ENCODE measurements at places on chromosomes 3 and 15. TPM values are rescaled to one million over a fixed set of nuclear protein-coding genes. Genes with fewer than 3 reads are reported as not detected.

GRCh38 chr3:140285380-140285779 lies 350.4 kb downstream of the CLSTN2 start:
- H3K4me3 ChIP-seq: no peak overlapping the region
- H3K27me3 ChIP-seq: no peaks in the 10 kb centered on the region
- no peak for DNase-seq

- DNase-seq: no peak
- no peak overlapping the region for H3K27ac ChIP-seq
- peaks cover 10% of the 10 kb centered on the region for H3K4me1 ChIP-seq
- no peaks in the 10 kb centered on the region for H3K27me3 ChIP-seq
- peaks cover 17% of the 10 kb centered on the region for H3K36me3 ChIP-seq
Measured at GRCh38 chr3:100781301-100781700, 72.0 kb downstream of the TFG start.

DNA sequence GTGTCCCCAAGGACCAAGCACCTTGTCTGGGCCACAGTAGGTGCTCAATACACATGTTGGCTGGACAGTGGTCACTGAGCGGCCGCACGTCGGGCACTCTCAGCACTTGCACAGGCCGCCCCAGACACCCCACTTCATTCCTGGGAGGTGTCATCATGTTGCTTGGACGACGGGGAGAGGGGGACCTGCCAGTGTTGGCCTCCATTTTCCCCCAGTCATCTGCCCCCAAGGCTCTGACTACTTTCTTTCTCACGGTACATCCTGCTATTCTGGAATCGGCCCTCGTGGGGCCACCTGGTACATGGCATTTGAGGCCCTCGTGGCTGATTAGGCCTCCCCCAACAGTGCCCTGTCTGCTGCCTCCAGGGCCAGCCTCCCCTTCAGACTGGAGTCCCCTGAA lies 1.2 kb upstream of the RHO start:
- H3K27ac ChIP-seq: no peak overlapping the region
- no peaks in the 10 kb centered on the region for H3K27me3 ChIP-seq
- H3K4me1 ChIP-seq: no peaks in the 10 kb centered on the region

DNA sequence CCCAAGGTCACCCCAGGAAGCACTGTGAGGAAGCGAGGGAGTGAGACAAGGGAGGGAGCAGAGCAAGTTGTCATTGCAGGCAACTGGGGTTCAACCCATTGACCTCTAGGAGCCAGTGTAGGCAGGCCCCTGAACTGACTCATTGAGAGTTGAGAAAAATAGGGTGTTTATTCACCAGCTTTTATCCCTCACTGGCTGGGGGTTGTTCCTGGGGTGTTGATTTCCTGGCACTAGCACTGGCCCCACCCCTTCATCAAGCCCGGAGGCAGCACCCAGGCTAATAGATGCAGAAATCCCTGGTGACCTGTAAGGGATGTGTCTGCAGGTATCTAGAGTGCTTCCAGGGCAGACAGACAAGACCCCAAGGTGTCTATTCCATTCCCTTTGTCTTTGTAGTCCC lies 183.9 kb downstream of the ARRDC4 start:
- H3K36me3 ChIP-seq: no peaks in the 10 kb centered on the region
- no peak overlapping the region for H3K4me3 ChIP-seq
- DNase-seq: no peak
- H3K4me1 ChIP-seq: no peaks in the 10 kb centered on the region
- H3K27me3 ChIP-seq: no peaks in the 10 kb centered on the region

GRCh38 chr3:134768837-134769236 lies 26.2 kb upstream of the EPHB1 start:
- no peak overlapping the region for H3K4me3 ChIP-seq
- no peaks in the 10 kb centered on the region for H3K4me1 ChIP-seq
- H3K27me3 ChIP-seq: no peaks in the 10 kb centered on the region
- DNase-seq: no peak

MED12L gene
- 1.7 TPM for total RNA-seq

SPSB4 gene
- 0.98 TPM for total RNA-seq

WDR76 gene
- total RNA-seq: 3.4 TPM
